Fibroblast of skin of abdomen (primary cell): ENCODE measurements at places on chromosomes 4 and X.

DNA sequence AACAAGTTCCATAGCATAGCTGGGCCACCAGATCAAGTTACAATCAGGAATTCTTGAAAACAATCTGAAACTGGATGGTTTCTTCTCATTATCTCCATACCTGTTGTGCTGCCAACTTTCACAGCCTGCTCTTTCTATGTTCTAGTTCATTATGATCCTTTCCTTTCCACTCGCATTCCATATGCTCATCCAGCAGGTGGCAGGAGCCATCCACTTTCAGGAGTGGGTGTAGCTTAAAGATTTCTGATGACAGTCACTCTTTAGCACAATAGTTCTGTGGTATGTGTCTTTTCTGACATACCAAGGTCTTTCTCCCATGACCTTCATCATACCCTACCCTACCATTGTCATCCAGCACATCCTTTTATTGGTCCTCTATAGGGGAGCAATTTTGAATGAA is 46.4 kb downstream of the PAGE2 start:
- peak; percentile 8 for DNase-seq

DNA sequence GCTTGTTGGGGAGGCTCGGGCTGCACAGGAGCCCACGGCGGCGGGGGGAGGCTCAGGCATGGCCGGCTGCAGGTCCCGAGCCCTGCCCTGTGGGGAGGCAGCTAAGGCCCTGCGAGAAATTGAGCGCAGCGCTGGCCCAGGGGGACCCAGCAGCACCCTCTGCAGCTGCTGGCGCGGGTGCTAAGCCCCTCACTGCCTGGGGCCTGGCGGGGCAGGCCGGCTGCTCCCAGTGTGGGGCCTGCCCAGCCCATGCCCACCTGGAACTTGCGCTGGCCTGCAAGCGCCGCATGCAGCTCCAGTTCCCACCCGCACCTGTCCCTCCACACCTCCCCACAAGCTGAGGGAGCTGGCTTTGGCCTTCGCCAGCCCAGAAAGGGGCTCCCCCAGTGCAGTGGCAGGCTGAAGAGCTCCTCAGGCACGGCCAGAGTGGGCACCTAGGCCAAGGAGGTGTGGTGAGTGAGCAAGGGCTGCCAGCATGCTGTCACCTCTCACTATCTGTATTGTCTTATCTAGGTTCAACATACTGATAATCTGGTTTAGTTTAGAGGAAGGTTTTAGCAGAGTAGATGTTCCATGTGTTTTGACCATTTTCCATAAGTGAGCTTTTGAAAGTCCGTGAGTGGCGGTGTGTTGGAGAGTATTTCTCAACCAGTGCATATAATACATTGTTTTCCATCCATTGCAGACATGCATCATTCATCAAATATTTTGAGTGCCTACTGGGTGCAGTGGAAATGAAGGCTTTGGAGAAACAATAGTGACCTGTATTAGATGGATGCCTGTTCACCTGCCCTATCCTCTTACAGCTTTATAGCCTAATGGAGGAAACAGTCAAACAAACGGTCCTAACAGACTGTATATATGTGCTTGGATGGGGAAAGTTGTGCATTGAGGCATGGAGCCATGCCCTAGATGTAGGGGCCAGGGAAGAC is 13.1 kb downstream of the PI4K2B start:
- no peak for DNase-seq

GRCh38 chr4:104758574-104758973 is 263.9 kb upstream of the CXXC4 start:
- DNase-seq: no peak

GRCh38 chr4:62455871-62456270 is 1255.7 kb downstream of the ADGRL3 start:
- DNase-seq: no peak

GRCh38 chr4:165726831-165727230 is 146.2 kb upstream of the TLL1 start:
- peak; percentile 31 for DNase-seq

- no peak for DNase-seq
These were observed 28.5 kb downstream of the TRIM2 start for GRCh38 chr4:153232768-153233167.

DNA sequence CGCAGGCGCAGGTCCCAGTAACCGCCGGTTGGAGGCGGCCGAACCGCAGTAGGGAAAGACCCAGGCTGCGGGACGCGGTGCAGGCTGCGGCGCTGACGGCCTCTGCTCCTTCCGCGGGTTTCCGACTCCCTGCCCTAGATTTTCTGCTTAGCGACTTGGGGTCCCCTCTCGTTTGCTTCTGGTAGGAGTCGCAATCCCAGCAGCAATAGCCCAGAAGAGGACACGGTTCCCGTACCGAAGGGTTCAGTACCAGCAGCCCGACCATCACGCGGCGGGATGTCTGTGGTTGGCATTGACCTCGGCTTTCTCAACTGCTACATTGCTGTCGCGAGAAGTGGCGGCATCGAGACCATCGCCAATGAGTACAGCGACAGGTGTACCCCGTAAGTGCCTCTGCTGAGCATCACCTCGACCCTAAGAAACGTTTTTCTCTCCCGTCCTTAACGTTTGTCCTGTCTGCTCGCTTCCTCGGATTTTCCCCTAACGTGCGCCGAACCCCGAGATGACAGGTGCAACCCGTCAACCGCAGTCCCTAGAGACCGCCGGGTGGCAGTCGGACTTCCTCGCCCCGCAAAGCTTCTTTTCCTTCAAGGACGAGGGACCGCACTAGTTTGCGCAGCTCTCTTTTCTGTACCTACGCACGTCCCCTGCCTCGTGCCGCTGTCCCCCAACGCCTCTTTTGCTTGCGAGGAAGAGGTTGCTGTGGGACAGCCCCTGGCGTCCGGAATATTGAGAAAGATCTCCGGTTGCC is at the start of gene HSPA4L:
HSPA4L (plus strand) TSS at position 48 of the 751 bp plus-strand sequence; CDS start at position 277, 229 bp downstream.
- peak; percentile 6 for DNase-seq

DNA sequence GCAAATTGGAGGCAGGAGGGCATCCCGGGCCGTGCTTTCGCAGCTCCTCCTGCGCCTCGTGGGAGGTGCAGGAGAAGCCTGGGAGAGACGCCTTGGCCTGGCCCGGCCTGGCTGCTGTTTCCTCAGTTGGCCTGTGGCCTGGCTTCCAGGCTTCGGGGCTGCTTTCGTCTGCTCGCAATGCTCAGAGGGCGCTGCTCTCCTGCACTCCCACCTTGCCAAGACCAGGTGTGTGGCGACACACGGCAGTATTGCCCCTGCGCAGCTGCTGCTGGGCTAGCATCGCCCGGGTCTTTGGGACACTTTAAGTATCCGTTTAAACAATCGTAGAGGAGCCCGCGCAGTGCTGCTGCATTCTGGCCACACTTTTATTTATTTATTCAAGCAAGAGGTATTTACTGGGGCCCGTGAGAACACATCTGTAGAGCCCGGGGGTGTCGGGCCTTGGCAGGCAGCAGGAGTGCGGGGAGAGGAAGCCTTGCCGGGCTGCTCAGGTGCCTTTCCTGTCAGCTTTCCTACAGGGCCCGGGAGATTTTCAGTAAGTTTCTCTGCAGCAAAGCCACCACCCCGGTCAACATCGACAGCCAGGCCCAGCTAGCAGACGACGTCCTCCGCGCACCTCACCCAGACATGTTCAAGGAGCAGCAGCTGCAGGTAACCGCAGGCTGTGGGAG is 26.2 kb upstream of the HGFAC start:
- DNase-seq: no peak

DNA sequence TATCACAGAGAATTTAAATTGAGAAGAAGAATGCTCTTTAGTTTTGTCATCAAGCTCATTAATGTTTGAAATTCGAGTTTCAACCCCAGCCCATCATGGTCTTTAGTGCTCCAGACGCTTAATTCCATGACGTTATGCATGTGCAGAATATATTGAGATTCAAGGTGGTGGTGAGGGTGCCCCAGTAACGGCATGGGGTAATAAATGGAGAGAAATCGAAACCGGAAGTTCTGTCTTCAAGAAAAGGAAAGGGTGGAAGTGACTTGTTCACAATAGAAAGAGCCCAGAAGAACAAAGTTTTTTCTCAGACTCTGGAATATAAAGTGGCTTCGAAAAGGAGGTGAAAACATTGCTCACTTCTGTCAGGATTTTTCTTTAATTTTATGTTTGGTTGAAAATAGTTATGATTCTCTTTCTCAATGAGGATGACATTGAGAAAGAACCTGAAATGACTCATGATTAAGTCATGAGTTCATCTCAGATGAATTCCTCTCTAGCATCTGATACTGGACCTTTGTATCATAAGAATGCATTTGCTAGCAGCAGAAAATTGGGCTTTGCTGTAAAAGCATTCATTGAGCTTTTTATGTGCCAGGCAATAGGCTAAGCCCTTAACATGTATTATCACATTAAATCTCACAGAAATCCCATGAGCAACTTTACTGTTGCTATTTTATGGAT is 779 bp upstream of the DDX60L start:
- DNase-seq: peak; percentile 81

- DNase-seq: no peak
These were observed 7.2 kb downstream of the SH3BP2 start for GRCh38 chr4:2799971-2800690.

DNA sequence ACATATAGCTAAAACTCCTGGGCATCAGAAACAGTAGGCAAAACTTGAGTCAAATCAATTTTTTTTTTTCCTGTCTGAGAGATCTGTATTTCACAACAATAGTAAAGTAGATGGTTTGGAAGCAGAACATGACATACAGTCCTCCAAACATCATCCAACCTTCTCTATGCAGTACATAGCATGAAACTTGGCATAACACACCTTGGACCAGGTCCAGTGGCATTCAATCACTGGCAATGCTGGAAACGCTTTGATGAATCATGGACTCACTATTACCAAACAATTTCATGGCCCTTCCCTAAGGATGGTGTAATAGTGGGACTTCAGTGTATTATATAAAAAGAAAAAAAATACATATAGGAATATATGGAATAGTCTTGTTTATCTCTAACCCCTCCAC is 154.6 kb downstream of the FMR1NB start:
- DNase-seq: peak; percentile 75

GRCh38 chrX:54089191-54089590 is 44.9 kb upstream of the PHF8 start:
- peak; percentile 7 for DNase-seq

- no peak for DNase-seq
These were observed 5.5 kb downstream of the MPP1 start for GRCh38 chrX:154799556-154800348.

DNA sequence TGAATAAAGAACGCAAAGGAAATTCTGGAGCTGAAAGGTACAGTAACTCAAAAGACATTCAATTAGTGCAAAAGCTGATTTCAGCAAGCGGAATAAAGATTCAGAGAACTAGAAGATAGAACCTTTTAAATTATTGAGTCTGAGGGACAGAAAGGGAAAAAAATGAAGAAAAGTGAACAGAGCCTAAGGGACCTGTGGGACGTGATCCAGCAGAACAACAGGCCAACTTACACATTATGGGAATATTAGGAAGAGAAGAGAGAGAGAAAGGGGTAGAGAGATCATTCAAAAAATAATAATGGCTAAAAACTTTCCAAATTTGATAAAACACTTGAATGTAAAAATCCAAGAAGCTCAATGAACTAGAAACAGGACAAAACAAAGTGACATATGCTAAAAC is 17.5 kb upstream of the GPRASP2 start:
- DNase-seq: no peak

GRCh38 chrX:41870719-41871151 is 52.6 kb downstream of the CASK start:
- DNase-seq: no peak

GRCh38 chr4:59855630-59856352 is 1344.3 kb upstream of the ADGRL3 start:
- no peak for DNase-seq

DNA sequence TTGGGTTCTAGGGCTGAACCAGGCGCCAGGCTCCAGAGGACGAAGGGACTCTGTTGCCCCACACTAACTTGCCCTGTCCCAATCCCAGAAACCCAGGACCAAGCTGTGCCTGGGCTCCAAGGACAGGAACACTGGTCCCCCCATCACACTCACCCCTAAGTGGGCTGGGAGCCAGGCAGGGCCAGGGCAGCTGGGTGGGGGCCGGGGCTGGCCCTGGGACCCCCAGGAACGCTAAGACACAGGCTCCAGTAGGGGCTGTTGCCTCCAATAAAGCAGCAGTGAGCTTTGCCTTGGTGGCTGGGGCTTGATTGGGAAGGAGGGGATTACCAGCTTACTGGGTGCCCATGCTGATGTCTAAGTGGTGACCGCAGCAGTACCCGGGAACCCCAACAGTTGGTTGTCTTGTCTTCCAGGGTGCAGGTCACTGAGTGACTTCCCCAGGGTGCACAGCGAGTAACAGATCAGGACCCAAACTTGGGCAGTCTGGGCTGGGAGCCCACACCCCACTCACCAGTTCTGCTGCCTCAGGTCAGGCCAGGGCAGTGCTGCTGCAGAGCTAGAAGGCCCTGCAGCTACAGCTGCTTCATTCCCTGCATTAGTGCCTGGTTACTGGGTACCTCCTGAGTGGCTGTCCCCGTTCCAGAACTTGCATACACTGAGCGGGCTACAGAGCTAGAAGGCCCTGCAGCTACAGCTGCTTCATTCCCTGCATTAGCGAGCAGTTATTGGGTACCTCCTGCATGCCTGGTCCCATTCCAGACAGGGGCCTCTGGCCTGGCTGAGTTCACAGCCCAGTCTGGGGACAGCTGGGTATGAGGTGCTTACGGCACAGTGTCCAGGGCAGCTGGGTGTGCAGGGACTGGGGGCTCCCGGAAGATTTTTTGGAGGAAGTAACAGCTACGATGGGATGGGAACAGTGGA is 9.4 kb upstream of the ADD1 start:
- DNase-seq: no peak

DNA sequence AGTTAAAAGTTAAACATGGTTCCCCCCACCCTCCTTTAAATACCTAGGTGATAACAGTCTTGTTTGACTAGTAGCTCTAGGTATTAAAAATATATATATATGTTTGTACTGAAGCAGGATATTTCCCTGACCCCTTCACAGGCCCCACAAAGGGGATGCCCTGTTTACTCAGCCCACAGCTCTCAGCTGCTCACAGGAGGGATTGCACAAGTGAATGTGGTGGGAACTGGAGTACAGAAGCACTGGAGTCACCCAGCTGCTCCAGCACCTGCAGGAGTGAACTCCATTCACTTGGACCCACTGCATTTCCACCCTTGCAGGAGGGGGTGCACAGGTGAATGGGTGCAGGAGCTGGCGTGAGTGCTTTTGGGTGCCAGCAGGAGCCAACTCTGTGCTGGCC is 99.3 kb upstream of the TLR3 start:
- no peak for DNase-seq

GRCh38 chr4:176044589-176044951 is 21.1 kb upstream of the WDR17 start:
- DNase-seq: no peak

GRCh38 chrX:134990801-134991481 is at the start of gene SMIM10:
Gene SMIM10 (plus strand): TSS chrX:134990991. CDS start chrX:134991096, 105 bp downstream.
- DNase-seq: peak; percentile 66
